ENCODE measurements at places on chromosomes 7 and 10.
A peak's percentile ranks its signal among the peaks of the same experiment; 100 is the strongest.

DNA sequence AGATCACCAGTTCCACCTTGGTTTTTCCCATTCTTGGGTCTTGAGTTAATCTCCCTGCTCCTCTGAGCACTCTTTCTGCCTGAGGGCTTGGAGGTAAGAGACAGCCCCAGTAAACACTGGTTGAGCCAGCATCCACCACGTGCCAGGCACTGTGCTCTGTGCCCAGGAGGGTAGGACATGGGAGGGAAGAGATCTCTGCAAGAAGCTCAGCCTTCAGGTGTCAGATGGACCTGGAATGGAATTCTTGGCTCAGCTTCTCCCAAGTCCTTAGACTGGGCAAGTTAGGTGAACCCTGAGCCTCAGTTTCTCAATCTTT lies 2.5 kb downstream of the ZYX start:
- DNase-seq, result no peak

GRCh38 chr7:10767771-10768170 lies 205.9 kb upstream of the PHF14 start:
- no peak for DNase-seq

DNA sequence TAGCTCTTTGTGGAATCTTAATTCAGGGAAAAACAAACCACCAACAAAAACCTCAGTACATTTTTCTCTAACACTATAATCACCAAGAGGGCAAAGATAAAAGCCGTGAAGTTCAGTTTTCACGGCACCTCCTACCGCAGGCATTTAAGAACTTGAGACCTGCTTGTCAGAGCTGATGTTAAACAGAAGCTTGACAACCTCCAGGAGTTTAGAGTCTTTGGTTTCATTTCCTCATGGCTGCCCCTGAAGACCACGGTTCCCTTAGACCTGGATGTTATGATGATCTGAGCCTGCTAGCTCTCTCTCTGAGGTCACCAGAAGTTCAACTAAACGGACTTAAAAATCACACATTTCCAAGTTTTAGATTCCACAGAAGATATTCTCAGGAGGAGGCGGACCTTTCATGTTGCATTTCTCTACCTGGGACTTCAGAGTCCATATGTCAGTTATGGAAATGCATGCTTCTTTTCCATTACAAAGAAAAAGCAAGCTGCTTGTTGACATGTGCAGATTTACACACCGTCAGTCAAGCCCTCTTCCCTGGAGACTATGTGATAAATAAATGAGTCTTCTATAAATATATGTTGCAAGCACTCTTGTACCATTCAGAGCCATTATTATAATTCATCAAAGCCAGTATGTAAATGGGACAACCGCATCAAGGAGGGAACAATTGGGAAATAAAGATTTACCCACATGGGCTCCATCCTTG lies 258.0 kb downstream of the GFRA1 start:
- no peak for DNase-seq

DNA sequence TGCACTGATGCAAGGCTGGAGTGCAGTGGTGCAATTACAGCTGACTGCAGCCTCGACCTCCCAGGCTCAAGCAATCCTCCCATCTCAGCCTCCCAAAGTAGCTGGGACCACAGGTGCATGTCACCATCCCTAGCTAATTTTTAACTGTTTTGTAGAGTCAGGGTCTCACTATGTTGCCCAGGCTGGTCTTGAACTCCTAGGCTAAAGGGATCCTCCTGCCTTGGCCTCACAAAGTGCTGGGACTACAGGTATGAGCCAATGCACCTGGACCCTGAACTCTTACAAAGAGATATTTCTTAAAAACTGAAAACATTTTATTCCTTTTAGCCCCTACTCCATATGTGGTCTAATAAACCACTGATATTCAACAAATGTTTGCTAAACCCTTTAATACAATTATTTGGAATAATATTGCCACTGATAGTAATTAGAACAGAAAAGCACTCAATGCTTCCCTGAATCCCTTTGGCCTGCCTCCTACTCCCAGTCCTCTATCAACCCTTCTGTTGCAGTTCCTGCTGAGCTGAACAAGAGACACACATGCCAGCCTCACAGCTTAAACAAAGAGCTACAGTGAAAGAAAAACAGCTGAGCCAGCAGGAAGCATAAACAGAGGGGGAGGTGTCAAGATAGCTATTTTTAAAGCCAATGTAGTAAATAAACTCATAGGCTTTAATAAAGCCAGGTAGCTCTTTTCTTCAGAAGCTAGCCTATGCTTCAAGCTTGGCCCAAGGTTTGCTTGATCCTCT lies 7.0 kb upstream of the GNAI1 start:
- no peak for DNase-seq

GRCh38 chr7:8362723-8363369 lies 70.6 kb upstream of the NXPH1 start:
- no peak for DNase-seq

DNA sequence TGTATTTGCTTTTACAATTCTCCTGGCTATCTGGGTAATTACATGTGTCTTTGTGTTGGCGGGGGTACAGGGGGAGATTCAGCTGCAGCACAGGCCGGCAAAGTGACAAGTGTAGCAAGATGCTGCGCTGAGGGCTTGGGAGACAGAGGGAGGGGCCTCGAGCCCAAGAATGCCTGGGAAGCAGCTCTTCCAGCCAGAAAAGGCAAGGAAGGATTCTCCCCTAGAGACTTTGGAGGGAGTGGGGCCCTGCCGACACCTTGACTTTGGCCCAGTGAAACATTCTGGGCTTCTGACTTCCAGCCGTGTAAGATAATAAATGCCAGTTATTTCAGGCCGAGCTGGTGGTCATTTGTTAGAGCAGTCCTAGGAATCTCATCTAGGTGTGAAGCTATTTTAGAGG lies 7.2 kb upstream of the REPIN1 start:
- no peak for DNase-seq

DNA sequence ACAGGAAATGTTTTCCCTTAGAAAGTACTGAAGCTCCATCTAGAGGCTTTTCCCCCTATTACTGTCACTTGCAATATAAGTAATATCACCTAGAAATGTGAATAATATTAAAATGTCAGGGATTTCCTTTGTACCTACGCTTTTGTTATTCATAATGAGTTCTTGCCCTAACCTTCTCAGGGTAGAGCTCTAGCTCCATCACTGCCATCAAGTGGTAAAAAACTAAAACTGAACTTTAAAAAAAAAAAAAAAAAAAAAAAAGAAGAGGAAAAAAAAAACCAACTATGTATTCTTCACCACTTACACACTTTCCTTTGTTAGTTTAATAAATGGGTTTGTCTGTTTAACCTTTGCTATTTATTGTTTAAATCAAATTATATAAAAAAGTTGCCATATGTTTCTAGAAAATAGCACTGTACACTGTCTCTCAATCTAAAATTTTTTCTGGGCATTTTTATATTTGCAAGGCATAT lies 49.9 kb downstream of the DNAJC1 start:
- DNase-seq, result peak; percentile 26

- DNase-seq, result no peak
Measured at GRCh38 chr10:36362257-36362656, 720.2 kb upstream of the FZD8 start.

DNA sequence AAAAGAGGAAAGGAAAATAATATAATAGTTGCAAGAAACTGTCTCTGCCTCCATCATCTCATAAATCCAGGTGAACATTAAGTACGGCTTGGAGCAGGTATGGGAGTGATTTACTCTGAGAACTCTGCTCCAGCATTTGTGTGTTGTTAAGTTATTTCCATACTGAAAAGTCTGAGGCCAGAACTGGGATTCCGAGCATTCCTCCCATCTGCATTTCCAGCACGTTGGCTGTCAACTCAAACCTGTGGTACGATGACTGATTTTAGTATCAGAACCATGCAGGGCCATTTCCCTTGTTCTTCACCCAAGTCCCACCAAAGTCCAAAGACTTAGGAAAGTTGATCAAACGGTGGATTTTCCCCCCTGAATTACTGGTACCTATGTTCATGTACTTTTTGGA lies 104.9 kb downstream of the CREB5 start:
- no peak for DNase-seq

- no peak for DNase-seq
Measured at GRCh38 chr7:38102507-38102906, 75.5 kb upstream of the STARD3NL start.

DNA sequence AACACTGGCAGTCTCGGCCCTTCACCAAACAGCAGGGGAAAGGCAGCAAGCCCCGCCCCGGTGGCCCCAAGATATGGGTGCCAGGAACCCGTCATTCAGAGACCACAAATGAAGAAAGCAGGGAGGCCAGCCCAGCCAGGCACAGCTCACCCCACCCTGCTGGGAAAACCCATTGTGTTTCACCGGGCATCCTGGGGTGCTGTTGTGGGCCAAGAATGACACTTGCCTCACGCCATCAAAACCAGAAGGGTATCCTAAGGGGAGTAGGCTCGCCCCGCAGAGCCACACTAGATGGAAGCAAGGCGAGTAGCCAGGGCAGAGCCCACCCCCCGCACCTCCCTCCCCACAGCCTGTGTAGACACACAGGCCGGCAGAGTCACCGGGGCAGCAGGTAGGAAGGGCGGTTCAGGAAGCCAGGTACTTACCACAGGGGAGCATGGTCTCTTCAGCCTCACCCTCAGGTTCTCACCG lies 72.5 kb upstream of the KCNMA1 start:
- no peak for DNase-seq
